ENCODE measurements at places on chromosomes 16 and 17.
A peak's percentile ranks its signal among the peaks of the same experiment; 100 is the strongest.

GRCh38 chr16:83455716-83456115, 352.1 kb upstream of the HSBP1 start:
- no peak for DNase-seq

DNA sequence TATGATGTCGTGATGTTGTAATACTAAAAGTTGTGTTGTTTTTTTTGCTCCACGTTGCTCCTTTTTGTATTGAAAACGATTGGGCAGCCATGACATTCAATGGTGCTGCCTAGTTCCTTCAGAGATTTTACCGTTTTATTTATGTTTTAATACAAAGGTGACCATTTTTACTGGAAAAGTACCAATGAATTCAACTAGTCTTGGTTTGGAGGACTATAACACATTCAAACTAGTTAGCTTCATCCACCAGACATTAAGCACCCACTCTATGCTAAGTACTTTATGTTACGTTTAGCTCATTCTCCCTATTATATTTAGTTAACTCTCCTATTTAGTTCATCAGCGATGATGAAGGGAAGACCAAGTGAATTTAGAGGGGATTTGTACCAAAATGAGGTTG, 116.6 kb upstream of the TBX2 start:
- no peak for DNase-seq

DNA sequence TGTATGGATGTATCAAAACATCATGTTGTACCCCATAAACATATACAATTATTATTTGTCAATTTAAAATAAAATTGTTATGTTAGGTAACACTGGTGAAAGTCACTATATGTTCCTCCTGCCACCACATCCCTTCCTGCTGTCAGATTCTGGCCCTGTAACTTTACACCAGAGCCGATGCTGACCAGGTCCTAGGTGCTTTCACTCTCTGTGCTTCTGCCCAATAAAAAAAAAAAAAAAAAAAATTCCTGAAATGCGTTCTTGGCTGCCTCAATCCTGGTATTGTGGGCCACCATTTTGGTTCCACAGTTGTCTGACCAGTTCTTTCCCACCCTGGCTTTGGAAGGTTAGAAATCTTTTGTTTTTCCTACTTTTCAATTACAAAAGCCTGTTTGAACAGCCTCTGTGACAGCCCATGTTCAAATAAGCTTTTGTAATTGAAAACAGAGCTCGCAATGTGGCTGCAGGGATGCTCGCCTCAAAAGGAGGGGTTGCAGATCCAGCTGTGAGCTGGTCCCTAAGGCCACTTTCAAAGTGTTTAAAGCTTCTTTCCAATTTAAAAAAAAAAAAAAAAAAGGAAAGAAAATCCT, 831.0 kb upstream of the EEF2KMT start:
- DNase-seq, result no peak

DNA sequence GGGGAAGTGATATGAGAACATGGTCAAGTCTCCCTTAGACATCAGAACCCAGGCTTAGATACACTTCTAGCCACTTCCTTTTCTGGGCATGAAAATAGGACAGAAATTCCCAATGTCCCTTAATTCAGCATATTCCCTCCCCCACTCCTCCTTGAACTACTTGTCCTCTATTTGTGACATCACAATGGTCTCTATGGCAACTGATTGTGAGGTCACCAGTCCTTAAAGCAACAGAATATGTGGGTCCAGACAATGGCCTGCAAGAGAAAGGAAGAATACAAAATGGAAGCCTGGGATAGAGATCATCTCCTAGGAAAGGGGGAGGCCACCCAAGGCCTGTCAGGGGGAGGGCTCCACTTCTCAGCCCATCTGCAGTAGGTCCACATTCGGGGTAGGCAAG, 6.7 kb upstream of the SEZ6 start:
- DNase-seq, result no peak

GRCh38 chr16:89174055-89174827, 2.7 kb downstream of the CDH15 start:
- DNase-seq, result no peak

- DNase-seq, result peak; percentile 67
Measured at GRCh38 chr17:48636177-48637018, 10.2 kb upstream of the HOXB9 start.

GRCh38 chr16:88634994-88635670, 3.2 kb upstream of the IL17C start:
- DNase-seq, result no peak

DNA sequence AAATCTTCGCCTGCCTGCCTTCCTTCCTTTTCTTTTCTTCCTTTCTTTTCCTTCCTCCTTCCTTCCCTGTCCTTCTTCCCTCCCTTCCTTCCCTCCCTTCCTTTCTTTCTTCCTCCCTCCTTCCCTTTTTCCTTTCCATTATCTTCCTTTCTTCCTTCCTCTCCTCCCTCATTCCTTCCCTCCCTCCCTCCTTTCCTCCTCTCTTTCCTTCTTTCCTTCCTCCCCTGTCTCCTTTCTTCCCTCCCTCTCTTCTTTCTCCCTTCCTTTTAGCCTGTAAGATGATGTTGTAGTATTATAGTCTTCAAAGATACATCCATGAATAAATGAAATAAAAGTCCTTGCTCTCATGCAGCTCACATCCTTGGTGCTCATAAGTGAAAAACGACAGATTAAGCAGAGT, 539.3 kb downstream of the RBFOX1 start:
- DNase-seq, result no peak

GRCh38 chr16:74792225-74792624, 17.6 kb upstream of the FA2H start:
- no peak for DNase-seq

- peak; percentile 66 for DNase-seq
Measured at GRCh38 chr16:15954814-15955151, 5.4 kb downstream of the ABCC1 start.
